AG04450 (cell line): ENCODE measurements at places on chromosomes 12 and 14. TPM values are rescaled to one million over a fixed set of nuclear protein-coding genes. Genes with fewer than 3 reads are reported as not detected.
A peak's percentile ranks its signal among the peaks of the same experiment; 100 is the strongest.

- DNase-seq: peak; percentile 29
Observed at GRCh38 chr14:80926397-80927082, 15.0 kb downstream of the CEP128 start.

DNA sequence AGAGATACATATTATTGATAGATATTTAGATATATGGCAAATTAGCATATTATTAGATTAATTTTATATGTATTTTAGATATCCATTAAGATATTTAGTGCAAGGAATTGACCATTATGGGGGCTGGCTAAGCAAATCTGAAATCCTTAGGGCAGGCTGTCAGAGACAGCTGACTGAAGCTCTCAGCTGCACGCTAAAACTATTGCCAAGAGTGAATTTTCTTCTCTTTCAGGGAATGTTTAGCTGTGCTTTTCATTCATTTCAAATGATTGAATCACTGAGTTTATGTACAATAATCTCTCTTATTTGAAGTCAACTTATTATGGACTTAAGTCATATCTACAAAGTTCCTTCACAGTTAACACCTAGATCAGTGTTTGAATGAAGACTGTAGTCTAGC lies 566.5 kb downstream of the LRFN5 start:
- no peak for DNase-seq

DNA sequence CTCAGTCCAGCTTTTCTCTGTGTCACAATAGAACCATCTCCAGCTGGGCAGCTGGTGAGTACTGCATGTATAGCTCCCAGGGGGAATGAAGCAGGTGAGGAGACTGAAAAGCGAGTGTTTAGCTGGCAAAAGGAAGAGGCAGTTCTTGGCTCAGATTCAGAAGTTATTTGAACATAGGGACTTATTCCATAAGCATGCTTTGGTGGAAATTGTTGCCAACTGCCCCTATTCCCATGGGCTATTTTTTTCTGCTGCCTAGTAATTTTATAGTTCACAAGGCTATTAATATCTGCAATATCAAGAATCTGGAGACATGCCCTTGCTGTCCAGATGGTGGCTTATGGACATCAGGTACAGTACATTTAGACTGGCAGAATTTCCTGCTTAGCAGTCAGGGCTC lies 1112.7 kb downstream of the LRFN5 start:
- DNase-seq: no peak

DNA sequence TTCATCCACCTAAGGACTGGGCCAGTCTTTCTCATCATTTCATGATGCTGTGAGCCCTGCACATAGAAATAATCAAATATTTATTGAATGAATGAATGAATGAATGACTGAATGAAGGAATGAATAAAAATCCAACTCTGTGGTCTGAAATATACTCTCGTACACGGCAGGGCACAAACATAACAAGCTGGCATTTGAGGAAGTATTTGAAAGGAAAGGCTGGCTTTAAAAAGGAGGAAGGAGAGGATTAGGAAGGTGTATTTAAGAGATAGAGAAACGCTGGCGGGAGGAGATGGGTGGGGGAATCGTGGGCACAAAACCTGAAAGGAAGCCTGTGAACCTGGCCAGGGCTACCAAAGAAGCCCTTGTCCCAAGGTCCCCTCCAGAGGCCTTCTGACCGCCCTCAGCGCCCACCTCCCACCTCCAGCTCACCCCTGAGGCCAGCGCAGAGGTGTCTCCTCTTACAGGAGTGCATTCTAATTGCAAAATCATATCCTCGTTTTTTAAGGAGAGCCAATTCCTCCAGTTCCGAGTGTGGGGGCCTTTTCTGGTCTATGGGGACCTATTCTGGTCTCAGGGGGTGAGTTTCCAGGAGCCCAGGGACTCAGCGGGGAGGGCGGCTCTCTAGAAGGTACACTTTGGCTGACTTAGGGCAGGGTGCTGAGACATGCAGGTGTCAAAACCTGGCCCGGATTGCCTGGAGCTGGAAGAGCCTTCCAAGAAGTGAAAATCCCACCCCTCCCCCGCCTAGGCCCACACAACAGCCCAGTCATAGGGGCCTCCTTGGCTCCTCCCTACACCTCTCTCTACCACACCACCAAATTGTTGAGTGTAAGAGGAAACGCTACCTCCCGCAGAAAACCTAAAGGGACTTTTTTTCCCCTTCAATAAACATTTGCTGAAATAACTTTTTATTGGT lies 8.7 kb upstream of the JDP2 start:
- no peak for DNase-seq

DNA sequence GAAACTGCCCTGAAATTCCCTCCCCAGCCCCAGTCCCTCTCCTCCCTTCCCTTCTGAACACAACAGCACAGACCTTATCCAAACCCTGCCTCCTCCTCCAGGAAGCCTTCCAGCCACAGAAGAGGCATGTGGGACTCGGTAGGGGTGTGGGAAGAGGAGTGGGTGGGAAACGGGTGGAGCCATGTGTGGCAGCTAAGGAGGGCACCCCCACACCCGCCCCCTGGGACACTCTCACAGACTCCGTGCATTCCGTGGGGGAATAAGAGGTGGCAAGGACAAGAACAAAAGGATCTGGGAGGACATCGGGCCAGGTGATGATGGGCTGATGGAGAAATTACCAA lies 24.4 kb downstream of the SLC6A12 start:
- no peak for DNase-seq

DNA sequence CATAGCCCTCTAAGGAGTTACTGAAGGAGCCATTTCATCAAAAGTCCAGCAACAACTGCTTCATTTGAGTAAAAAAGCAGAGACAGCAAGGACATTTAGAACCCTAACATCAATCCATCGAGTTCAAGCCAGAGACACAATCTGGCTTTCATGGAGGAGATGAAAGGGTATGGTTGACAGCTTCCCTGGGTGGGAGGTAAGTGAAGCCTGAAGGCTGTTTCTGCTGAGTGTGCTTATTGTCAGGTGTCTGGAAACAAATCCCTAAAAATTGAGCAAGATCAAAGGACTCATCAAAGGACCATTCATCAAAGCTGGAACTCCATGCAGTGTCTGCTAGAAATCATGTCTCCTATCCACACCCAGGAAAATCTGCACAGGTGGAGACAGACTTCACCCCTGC lies 104.4 kb upstream of the CCDC196 start:
- no peak for DNase-seq

GPR84 gene
- not detected in 2 replicates for polyA plus RNA-seq

DNA sequence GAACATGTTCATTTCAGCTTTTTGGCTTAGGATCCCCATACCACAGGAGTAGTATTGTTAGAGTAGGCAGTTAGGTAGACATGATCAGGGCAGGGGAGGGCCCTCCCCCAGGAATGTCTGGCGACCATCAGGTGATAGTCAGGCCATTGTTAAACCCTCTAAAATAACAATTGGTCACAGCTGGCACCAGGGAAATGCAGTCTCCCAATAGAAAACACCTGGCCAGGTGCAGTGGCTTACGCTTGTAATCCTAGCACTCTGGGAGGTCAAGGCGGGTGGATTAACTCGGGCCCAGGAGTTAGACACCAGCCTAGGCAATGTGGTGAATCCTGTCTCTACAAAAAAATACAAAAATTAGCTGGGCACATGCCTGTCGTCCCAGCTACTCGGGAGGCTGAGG lies 187.1 kb downstream of the MON2 start:
- no peak for DNase-seq

GRCh38 chr14:23430016-23430722 lies 5.3 kb downstream of the MYH7 start:
- DNase-seq: no peak

DNA sequence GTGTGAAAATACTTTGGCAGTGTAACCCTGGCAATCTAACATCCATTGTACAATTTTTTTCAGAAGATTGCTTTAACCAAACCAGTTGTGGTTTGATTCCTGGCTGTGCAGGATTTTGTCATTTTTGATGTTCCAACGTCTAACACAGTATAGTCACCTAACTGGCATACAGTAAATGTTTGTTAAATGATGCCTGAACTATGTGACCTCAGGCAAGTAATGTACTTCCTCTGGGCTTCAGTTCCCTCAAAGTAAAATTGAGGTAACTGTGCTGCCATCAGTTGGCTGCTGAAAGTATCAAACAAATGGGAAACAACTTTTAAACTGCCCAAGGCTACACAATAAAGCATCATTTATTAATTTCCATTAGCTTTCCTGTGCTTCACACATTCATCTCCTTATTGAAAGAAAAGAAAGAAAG lies 4.3 kb downstream of the TM7SF3 start:
- DNase-seq: no peak

- no peak for DNase-seq
Observed at GRCh38 chr12:117218149-117218548, 27.9 kb upstream of the FBXO21 start.

TGM1 gene
- polyA plus RNA-seq: 0.97 and 1.4 TPM in 2 replicates

GRCh38 chr14:24337144-24337823 lies 2.4 kb upstream of the ADCY4 start:
- DNase-seq: no peak

PA2G4 gene
- polyA plus RNA-seq: 169 and 223 TPM in 2 replicates

DNA sequence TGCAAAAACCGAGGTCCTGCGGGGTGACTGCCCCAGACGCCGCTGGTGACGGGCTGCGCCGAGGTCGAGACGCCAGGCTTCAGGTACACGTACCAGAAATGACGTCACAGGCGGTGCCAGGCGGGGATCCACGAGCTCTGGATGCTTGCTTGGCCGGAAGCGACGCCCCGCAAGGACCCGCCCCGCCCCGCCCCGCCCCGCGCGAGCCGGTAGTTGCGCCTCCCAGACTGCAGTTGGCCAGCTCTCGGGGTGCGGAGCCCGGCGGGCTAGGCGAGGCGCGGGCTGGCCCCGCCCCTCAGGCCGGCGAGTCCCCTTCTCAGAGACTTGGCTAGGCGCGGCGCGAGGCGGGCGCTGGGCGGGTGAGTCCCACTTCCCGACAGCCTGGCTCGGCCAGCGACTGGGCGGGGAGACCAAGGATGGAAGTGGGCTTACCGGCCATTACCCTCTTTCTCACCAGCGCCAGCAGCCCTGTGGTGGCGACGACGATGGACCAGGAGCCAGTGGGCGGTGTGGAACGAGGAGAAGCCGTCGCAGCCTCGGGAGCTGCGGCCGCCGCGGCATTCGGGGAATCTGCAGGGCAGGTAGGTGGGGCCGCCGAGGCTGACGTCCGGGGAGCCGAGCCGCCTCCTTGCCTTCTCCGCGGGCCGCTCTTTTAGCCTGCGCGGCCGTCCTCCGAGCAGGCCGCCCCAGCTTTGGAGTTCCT lies at the start of gene FAM177A1:
TSS of gene FAM177A1 (plus strand) at position 225 of the 703 bp plus-strand sequence. CDS start at position 417, 192 bp downstream.
- peak; percentile 80 for DNase-seq

GRCh38 chr12:108141600-108142130 lies 12.6 kb downstream of the WSCD2 start:
- no peak for DNase-seq

- DNase-seq: no peak
Observed at GRCh38 chr12:60935981-60936761, 1324.0 kb upstream of the USP15 start.

- peak; percentile 21 for DNase-seq
Observed at GRCh38 chr12:102197789-102198188, at the start of gene PMCH. Gene PMCH (minus strand): TSS chr12:102197833. CDS start chr12:102197770, 63 bp downstream.

DIO2 gene
- 23.5 and 28.9 TPM in 2 replicates for polyA plus RNA-seq
